ENCODE measurements at places on chromosomes 11 and 22.

DNA sequence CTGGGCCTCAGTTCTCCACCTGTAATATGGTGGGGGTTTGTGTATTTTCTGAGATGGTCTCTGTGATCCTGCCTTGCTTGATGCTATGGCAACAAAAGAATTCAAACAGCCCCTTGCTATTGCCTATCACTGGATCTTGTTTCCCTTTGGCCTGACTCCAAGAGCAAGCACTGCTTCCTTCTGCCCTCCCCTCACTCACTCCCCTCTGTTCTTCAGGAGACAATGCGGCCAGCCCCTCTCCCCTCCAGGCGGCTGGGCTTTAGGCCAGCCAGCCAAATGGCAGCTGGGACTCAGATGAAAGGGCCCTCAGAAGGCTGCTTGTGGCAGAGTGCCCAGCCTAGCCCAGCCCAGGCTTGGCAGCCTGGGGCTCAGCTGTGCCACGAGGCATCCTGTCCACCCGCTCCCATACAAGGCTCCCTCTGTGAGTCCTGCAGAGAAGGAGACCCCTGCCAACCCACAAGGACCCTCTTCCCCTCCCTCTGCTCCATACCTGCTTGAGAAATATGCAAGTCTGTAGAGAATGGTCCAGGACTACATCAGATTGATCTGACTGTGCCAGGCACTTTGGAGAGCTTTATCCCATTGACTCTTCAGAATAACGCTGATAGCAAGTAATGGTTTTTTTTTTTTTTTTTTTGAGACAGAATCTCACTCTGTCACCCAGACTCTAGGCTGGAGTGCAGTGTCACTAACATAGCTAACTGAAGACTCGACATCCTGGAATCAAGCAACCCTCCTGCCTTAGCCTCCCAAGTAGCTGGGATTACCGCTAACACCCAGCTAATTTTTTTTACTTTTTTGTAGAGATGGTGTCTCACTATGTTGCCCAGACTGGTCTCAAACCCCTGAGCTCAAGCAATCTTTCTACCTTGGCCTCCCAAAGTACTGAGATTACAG is 7.6 kb upstream of the KCTD14 start:
- peak; percentile 95 for DNase-seq

- no peak for DNase-seq
These were observed 13.9 kb downstream of the SCGB1A1 start for GRCh38 chr11:62432695-62433094.

GRCh38 chr11:65329944-65330403 is 3.7 kb upstream of the DPF2 start:
- DNase-seq: peak; percentile 88

DNA sequence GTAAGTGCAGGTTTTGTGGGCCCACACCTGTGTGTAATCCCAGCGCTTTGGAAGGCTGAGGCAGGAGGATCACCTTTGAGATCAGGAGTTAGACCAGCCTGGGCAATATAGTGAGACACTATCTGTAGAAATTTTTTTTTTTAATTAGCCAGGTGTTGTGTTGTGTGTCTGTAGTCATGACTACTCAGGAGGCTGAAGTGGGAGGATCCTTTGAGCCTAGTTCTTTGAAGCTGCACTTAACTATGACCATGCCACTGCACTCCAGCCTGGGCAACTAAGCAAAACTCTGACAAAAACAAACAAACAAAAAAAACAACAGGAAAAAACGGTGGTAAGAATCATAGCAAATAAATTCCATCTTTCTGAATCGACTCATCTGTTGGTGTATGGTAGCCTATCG is 268.6 kb upstream of the PDGFD start:
- DNase-seq: no peak

- DNase-seq: no peak
These were observed 27.2 kb upstream of the SYT13 start for GRCh38 chr11:45313171-45313865.

DNA sequence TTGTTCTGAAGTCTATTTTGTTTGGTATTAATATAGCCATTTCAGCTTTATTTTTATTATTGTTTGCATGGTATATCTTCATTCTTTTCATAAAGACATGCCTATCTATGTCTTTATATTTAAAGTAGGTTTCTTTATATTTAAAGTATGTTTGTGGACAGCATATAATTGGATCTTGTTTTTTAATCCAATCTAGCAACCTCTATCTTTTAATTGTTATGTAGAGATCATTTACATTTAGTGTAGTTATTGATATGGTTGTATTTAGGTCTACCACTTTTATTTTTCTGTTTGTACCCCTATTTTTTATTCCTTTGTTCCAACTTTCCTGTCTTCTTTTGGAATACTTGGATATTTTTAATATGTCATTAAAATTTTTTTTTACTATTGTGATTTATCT is 13.8 kb downstream of the TPBGL start:
- no peak for DNase-seq

DNA sequence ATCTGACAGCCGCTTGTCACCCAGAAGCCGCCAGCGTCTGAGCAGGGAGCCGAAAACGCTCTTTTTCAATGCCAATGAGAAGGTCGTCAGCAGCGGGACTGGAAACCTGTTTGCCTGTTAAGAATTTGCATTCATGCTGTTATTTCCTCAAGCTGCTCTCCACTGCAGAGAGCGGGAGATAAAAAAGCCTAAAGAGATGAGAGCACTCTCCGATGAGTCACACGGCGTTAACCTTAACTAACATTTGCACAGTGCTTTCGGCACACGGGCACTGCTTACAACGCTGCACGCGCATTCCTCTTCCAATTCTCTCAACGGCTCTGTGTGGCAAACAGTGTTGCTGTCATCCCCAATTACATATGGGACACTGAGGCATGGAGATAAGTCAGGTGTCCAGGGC is 40.0 kb upstream of the RTL6 start:
- DNase-seq: no peak

DNA sequence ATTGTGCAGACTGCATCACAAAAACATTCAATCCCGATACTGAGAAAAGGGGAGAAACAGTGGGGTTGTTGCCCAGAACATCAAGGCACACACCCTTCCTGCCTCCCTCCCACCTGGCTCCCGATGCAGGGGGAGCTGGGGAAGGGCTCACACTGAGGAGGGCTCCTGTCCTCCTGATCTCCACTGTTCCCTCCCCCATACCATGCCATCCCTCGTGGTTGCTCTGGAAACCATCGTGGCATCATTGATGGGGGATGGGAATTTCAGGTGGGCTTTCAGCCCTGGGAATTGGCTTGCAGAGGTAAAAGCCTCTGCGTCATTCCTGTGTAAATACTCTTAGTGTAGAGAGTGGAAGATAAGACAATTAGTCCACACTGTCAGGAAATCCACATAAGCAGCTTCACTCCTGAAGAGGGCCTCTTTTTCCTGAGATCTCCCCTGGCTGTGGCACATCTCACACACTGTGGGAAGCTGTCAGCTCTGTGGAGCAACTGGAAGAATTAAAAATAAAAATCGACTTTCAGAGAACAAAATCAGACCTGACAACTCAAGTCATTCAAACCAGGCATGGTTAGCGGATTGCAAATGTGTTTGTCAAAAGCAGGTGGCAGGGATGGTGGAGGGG is 176.0 kb downstream of the CHST1 start:
- DNase-seq: peak; percentile 55

- no peak for DNase-seq
These were observed 11.8 kb downstream of the RFPL1 start for GRCh38 chr22:29450222-29450621.

DNA sequence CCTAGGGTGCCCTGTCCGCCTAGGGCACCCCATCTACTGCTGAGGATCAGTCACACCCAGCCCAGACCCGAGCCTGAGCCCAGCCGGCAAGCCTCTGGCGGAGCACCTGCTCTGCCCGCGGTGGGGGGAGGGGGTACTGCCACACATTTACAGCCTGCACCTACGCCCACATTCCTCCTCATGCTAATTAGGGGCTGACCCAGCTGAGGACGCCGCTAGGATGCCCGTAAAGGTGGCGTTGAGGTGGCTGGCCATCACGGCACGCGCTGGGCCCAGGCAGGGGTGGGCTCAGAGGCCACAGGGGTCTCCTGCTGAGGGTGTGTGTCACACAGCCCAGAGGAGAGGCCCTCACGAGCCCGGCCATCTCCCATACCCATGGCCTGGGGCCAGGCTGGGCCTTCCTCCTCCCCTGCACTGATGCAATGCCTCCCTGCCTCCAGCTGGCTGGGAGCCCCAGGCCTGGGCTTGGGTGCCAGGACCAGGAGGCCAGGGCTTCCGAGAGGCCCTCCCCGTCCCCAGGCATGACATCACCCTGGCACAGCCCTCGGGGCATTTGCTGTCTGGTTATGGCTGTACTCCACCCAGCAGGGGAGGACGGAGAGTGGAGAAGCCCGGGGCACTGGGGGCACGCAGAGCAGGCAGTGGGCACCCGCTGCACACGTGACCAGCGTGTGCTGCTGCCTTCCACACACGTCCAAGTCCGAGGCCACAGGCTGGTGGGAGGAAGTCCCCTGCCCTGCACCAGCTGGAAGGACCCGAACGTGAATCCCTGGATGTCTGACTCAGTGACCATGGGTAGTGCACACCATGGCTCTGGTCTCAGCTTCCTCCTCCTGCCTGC is 12.7 kb downstream of the DUSP8 start:
- DNase-seq: peak; percentile 96

DNA sequence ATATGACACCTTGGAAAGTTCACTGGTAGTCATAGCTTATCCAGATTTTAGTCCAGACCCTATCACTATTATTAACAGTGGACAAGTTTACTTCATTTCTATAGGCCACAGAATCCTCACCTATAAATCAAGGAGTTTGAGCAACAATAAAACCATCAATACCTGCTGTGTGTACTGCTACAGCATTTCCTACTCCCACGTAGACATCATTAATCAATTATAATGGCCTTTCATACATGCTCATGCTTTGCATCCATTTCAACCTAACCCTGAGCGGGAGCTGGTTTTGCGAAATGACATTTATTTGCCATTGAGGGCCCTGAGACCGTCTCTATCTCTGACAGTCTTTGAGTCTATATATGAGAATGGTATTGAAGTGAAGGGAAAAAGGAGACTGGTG is 312.3 kb downstream of the FAT3 start:
- no peak for DNase-seq

- DNase-seq: no peak
These were observed 222.5 kb downstream of the MN1 start for GRCh38 chr22:27578937-27579617.

DNA sequence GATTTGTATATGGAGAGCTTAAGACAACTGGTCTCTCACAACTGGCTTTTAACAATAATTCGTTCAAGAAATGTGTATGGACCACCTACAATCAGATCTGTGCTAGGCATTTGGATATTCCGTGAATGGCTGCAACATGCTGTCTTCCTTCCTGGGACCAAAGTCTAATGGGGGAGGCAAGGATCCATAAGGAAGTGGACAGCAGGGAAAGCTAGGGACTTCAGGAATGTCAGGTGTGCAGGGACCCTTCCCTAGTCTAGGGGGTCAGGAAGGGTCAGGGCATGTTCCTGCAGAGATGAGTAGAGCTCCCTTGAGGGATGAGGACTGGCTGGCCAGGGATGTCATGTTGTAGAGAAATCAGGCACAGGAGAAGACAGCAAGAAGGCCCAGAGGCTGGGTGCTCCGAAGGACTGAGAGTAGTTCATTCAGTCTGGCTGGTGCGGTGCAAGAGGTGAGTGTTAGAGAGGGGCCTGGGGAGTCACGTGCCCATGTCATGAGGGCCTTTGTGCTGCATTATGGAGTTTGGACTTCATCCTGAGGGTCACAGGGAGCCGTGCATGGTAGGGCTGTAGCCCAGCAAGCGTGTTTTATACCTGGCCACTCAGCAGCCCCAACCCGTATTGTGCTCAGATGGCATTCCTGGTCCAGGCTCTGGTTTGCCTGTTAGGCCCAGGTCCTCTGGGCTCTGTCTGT is 8.5 kb upstream of the NECTIN1 start:
- DNase-seq: no peak

DNA sequence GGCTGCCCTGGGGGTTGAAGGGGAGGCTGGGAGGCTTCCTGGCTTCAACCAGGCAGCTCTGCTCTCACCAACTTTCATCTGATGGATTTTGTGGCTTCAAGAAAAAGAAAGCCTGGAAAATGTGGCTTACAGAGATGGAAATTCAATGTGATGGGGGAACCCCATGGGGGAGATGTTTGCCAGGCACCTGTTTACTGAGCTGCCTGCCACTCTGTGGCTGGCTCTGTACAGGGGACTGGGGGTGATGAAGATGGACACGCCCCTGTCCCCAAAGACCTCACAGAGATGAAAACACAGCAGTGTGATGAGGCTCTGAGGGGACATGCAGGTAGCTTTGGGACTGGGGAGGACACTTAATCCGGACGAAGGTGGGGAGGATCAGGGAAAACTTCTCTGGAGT is 10.1 kb downstream of the TMEM258 start:
- no peak for DNase-seq

- no peak for DNase-seq
These were observed 14.0 kb upstream of the PAX6 start for GRCh38 chr11:31824879-31825837.

DNA sequence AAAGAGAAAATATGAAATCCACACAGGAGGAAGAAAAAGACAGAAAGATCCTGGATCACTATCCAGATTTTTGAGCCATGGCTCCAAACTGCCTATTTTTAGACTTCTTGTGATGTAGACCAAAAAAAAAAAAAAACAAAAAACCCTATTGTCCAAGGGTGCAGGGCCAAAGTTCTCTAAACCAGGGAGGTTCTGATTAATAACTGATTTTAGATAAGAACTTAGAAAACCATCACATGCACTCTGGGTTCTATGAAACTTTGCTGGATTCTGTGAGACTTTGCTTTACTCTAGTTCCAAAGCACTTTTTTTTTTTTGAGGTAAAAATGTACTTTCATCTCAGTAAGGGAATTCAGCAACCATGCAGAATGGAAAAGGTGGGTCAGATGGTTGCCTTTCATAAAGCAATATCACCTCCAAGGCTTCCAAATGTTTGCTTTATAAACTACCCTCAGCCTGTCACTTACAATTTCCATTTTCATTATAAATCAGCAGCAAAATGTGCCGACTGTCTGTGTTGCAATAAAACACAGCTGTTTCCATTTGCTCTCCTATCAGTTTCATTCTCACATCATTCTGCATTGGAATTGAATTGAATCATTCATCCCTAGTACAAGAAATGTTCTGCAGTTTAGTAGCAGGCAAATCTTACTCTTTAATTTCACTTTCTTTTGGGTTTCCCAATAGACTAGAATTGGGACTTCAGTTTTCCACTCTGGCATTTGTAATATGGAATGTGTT is 1584.3 kb upstream of the RAG2 start:
- DNase-seq: no peak

GRCh38 chr22:37260901-37261336 is 16.9 kb upstream of the RAC2 start:
- no peak for DNase-seq

DNA sequence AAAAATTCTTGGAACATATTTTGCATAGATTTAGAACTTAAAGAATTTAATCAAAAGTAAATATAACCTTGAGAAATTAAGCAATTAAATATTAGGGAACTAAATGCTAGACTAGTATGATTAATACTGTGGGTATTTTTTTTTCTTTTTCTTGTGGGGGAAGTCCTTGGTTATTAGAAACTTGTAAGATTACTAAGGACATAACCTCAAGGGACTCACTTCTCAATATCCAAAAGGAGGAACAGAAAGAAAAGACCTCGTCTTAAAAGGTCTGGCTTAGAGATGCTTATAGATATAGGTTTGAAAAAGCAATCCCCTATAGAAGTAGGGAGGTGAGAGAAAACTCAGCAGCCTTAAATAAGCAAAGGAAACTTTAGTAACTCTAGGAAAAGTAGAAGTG is 368.5 kb downstream of the INSC start:
- no peak for DNase-seq
